NCI-H526 (cell line): ENCODE measurements at places on chromosomes 3 and 15.
A peak's percentile ranks its signal among the peaks of the same experiment; 100 is the strongest.

DNA sequence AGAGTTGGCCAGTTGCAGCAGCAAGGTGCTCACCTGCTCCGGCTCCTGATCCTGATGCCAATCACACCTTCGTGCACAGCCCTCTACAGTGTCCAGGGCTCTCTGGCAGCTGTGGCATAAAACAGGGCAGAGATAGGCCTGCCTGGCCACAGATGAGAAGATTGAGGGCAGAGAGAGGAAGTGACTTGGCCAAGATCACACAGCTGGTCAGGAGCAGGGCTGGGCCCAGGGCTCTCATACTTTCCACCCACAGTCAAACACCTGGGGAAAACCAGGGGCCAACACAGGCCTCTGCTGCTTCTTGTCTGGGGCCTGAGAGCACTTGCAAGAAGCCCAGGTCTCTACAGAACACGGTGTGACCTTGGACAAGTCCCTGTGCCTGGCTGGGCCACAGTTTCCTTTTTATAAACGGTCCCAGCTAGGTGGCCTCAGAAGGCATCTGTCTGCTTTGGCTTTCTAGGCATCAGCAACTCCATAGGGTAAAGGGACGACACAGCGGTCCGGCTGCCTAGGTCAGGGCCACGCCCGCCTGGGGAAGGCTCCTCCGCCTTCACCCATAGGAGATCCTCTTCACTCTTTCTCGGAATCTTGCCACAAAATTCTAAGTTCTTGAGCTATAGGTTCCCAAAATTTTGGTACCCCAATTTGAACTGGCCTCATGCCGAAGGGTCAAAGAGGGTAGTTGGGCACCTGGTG, 3.1 kb downstream of the ATP2B2 start:
- DNase-seq = no peak

GRCh38 chr15:81955382-81956062, 90.3 kb downstream of the MEX3B start:
- DNase-seq = no peak

DNA sequence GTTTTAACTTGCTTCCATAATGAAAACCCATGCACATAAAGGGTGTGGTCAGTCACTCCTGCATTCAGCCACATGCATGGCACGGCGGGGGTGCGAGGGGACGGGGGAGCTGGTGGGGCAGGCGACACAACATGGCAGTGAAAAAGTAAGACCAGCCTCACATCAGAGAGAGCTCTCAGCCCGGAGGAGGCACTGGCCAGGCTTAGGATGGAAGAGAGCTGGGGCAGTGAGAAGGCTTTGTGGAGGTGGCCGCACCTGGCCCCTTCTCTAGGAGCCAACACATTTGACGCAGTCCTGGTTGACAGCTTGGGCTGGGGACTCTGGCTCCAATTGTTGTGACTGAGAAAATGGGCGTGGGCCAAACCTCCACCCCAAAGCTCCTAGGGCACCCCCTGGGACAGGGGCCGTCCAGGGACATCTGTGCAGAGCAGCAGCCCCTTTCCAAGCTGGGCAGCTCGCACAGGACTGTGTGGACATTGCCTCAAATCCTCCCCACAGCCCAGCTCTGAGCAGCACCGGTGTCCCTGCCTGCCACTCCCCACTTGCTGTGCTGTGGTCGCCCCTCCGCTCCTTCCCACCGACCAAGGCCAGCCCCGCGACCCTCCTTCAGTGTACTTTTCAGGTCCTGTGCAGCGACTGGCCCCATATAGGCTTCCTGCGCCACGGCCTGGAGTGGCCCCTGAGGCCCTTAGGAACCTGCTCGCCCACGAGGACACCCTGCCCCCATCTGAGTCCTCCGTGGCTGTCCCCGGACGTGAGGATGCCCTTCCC, 126.0 kb upstream of the IQSEC1 start:
- DNase-seq = no peak

- DNase-seq = no peak
Observed at GRCh38 chr3:106635271-106635670, 742.0 kb upstream of the CCDC54 start.

DNA sequence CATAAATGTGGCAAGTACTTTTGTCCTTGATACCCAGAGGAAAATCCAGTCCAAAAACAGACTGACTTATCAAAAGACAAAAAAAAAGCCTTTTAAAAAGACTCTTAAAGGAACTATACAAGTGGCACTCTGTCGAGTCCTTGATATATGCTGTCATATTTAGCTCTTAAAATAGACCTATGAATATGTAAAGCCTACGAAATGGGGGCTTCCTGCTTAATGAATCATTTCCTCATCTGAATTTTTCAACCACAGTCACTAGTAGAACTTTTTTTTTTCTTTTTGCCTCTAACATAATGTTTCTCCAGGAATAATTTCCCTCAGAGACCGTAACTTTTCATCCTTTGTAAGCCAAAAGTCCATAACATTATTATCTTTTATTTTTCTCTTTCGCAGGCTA, 95.8 kb downstream of the P3H2 start:
- DNase-seq = no peak

- no peak for DNase-seq
Observed at GRCh38 chr3:181755959-181756358, 44.2 kb downstream of the SOX2 start.

DNA sequence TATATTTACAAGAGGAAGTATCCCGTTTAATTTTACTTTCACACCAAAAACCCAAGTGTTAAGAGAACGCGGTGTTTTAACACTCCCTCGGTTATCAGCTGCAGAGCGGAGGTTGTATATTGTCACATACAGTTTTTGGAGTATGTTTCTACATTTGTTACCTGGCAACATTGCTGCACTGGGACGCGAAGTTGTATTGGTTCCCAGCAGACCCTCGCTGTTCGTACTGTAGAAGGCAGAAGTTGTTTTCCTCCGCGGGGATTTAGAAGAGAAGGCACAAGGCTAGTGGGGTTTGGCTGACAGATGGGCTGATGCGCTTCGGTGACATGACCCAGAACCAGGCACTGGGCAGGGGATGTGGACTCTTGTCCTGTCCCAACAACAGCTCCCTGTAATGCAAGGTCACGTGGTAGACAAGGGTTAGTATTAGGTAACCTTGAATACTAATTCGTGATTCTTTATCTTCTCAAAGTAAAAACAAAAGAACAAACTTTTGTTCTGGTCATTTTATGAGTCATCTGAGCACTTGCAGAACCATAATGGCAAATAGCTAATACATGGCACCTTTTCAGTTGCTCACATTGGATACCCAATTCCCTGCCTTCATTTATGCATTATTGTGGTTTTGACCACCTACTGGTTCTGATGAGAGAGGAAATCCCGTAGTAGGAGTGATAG, 230.4 kb upstream of the BHLHE40 start:
- DNase-seq = no peak

- no peak for DNase-seq
Observed at GRCh38 chr3:55409806-55410205, 77.3 kb downstream of the WNT5A start.

- no peak for DNase-seq
Observed at GRCh38 chr15:91338766-91339165, 238.7 kb downstream of the SV2B start.

- no peak for DNase-seq
Observed at GRCh38 chr3:33901862-33902563, 103.6 kb downstream of the PDCD6IP start.

- no peak for DNase-seq
Observed at GRCh38 chr3:117281371-117281770, 571.8 kb downstream of the TUSC7 start.

DNA sequence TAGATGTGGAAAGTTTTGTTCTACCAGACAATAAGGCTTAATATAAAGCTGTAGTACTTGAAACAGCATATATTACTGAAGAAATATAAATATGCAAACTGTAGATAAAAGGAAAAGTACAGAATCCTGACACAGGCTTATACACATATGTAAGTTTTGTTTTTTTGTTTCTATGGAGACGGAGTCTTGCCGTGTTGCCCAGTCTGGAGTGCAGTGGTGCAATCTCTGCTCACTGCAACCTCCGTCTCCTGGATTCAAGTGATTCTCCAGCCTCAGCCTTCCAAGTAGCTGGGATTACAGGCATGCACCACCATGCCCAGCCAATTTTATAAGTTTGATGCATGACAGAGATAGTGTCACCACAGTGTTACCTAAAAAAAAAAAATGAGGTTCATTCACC, 29.1 kb upstream of the ZNF445 start:
- no peak for DNase-seq

DNA sequence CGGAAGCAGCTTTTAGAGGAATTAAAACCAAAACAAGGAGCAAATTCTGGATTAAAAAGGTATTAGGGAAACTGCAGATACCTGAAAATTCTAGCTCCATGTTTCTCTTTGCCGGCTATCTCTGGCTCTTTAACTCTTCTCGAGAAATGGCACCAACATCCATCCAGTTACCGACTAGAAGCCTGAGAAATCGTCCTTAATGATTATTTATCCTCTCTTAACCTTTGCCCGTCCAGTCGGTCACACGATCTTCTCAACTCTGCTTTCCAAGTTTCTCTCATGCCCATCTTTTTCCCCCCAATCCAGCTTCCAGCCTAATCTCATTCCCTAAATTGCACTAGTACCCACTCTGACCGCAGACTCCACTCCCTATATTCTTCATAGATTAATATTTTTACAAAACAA, 596 bp upstream of the SGO1 start:
- peak; percentile 47 for DNase-seq
